ENCODE measurements at places on chromosomes 2 and 18. TPM values are rescaled to one million over a fixed set of nuclear protein-coding genes. Genes with fewer than 3 reads are reported as not detected.

MAP3K19 gene
- total RNA-seq, result not detected

TMEFF2 gene
- total RNA-seq, result 0.13 TPM

MAP2 gene
- total RNA-seq, result 31.8 TPM

PNKD gene
- 49.9 TPM for total RNA-seq

MLPH gene
- total RNA-seq, result 114 TPM

CNGA3 gene
- total RNA-seq, result not detected

CHRND gene
- total RNA-seq, result not detected

CHST10 gene
- total RNA-seq, result 13.1 TPM

RNF144A gene
- total RNA-seq, result 11.7 TPM

DES gene
- total RNA-seq, result 30.6 TPM

SLC38A11 gene
- not detected for total RNA-seq

POMC gene
- 6.5 TPM for total RNA-seq

ANAPC1 gene
- 38.3 TPM for total RNA-seq

GRHL1 gene
- 1.1 TPM for total RNA-seq

SLC14A1 gene
- total RNA-seq, result 0.38 TPM

PLB1 gene
- total RNA-seq, result 0.81 TPM

SAG gene
- not detected for total RNA-seq

MALL gene
- 58.3 TPM for total RNA-seq

RAMP1 gene
- total RNA-seq, result 6.4 TPM

GCG gene
- total RNA-seq, result not detected

ASXL3 gene
- 0.33 TPM for total RNA-seq

KCNK3 gene
- 0.49 TPM for total RNA-seq

CPLX4 gene
- total RNA-seq, result not detected

CXCR1 gene
- not detected for total RNA-seq

MYL1 gene
- not detected for total RNA-seq

SERPINB8 gene
- total RNA-seq, result 7.8 TPM

PDE11A gene
- total RNA-seq, result 0.81 TPM

IL1B gene
- total RNA-seq, result 0.49 TPM

LDAH gene
- total RNA-seq, result 16.3 TPM

UGT1A4 gene
- not detected for total RNA-seq

PSD4 gene
- 2.6 TPM for total RNA-seq

GRB14 gene
- 51.3 TPM for total RNA-seq

CFAP210 gene
- under 0.01 TPM for total RNA-seq

C2orf66 gene
- total RNA-seq, result not detected

HMSD gene
- 0.49 TPM for total RNA-seq

IL36G gene
- total RNA-seq, result not detected

KCNG2 gene
- total RNA-seq, result not detected

Measured in mesangial cell (primary cell).